Renal cortical epithelial cell (primary cell): ENCODE measurements at places on chromosomes 11 and 22. TPM values are rescaled to one million over a fixed set of nuclear protein-coding genes. Genes with fewer than 3 reads are reported as not detected.
A peak's percentile ranks its signal among the peaks of the same experiment; 100 is the strongest.

Gene TMEM135
- total RNA-seq = 21.0 and 22.1 TPM in 2 replicates

Gene ACR
- not detected in 2 replicates for total RNA-seq

Gene OR8J3
- not detected in 2 replicates for total RNA-seq

Gene RHBDD3
- 12.9 and 19.3 TPM in 2 replicates for total RNA-seq

Gene MS4A7
- total RNA-seq = not detected in 2 replicates

Gene SLC22A12
- not detected in 2 replicates for total RNA-seq

Gene MS4A5
- not detected in 2 replicates for total RNA-seq

- DNase-seq = peak; percentile 25
These were observed 607 bp downstream of the CCDC82 start for GRCh38 chr11:96388891-96389719.

GRCh38 chr11:117189941-117190544 is 9.1 kb upstream of the TAGLN start:
- no peak for DNase-seq

DNA sequence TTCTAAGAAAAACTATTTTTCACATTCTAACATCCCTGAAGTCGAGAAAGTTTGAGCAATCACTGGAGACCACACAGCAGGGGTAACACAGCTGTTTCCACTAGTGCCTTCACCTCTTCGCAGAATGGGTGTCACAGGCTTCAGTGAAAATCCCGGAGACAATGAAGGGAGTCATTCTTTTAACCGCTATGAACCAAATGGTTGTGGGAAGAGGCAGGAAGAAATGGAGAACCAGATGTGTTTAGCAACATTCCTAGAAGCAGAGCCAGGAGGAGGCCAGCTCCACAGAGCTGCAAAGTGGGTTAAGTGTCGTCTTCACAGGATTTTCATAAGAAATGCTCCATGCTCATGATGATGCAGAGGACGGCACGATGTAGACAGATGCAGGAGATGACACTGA is 221.1 kb downstream of the LARGE1 start:
- no peak for DNase-seq

DNA sequence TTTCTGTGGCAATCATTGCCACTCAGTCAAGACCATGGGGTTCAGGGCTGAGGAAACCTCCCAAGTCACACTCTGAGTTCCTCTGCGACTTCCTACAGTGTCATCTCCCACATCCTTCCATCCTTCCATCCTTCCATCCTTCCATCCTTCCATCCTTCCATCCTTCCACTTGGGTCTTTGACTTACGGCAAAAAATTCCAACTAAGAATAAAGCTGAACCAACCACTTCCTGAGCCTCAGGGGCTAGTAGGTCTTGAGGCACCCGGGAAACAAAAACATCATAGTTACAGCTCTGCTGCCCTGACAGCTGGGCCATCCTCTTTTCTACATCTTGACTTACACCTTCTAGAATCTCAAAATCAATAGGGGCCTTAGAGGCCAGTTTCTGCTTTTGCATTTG is 32.1 kb downstream of the EHF start:
- DNase-seq = no peak

- DNase-seq = peak; percentile 55
These were observed 74.9 kb upstream of the HORMAD2 start for GRCh38 chr22:30005213-30005857.

DNA sequence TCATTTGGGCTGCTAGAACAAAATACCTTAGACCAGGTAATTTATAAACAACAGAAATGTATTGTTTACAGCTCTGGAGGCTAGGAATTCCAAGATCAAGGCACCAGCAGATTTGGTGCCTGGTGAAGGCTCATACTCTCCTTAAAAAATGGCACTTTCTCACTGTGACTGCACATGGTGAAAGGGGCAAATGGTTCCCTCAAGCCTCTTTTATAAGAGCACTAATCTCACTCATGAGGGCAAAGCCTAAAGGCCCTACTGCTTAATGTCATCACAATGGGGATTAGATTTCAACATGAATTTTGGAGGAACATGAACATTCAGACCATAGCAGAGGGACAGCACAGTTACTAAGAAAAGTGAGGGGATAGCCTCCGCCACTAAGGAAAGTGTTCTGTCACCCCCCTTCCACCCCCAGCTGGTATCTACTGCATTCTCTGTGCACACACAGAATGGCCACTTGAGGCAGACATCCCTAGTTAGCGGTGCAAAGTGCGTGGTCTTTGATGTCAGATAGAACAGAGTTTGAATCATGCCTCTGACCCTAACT is 47.2 kb upstream of the CEP295 start:
- DNase-seq = no peak

DNA sequence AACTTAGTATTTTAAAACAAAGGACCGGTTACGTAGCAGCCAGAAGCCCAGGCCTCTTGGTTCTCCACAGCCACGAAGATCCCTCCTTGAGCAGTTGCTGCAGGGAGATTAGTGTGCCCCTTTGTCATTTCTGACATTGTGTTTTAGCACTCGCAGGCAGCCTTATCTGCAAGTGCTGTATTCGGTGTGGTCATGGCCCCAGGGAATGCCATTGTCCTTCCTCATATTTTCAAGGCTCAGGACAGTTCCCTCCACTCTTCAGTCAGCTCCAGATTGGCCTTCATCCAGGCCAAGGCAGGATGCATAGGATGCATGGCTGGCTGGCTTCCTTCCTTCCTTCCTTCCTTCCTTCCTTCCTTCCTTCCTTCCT is 88.5 kb downstream of the ZBTB16 start:
- DNase-seq = no peak
